Bone marrow (tissue), 2 donors: ENCODE measurements at places on chromosomes 3 and 15.

- DNase-seq: no peak
Measured at GRCh38 chr3:4711680-4711992, 218.5 kb downstream of the ITPR1 start.

DNA sequence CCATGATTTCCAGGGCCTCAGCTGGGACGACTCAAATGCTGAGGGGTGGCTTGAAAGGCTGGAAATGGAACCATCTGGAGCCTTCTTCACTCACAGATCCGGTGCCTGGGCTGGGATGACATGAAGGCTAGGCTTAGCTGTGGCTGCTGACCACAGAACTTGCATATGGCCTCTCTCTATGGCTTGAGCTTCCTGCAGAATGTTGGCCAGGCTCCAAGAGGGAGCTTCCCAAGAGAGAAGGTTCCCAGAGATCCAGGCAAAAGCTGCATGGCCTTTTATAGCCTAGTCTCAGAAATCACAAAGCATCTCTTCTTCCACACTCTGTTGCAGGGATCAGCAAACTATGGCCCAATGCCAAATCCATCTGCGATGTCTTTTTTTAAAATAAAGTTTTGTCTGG lies 44.8 kb downstream of the GATM start:
- DNase-seq: no peak

- no peak for DNase-seq
Measured at GRCh38 chr3:44104668-44105321, 136.9 kb upstream of the TOPAZ1 start.

DNA sequence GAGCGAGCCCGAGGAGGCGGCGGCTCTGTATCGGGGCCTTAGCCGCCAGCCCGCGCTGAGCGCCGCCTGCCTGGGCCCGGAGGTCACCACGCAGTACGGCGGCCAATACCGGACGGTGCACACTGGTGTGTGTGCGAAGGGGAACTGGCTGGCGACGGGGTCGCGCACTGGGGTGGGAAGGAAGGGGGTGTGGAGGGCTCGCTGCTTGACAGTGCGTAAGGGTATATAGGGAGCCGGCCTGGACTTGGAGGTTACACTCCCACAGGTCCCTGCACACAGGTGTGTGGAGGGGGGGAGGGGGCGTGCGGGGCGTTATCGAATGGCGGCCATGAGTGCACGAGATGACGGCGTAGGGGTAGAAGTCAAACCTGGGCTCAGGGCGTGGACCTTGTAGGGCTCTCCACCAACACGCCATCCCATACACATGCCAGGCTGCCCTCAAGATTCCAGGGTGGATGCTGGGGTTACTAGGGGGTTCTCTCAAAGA lies 389 bp downstream of the APEH start:
- no peak for DNase-seq

- DNase-seq: no peak
Measured at GRCh38 chr15:41969851-41970431, 2.4 kb downstream of the EHD4 start.

GRCh38 chr3:187518616-187519015 lies 150.4 kb downstream of the RTP4 start:
- DNase-seq: no peak

- DNase-seq: no peak
Measured at GRCh38 chr3:17518189-17519059, 224.0 kb downstream of the TBC1D5 start.

- DNase-seq: no peak
Measured at GRCh38 chr15:90711418-90711824, 5.7 kb upstream of the BLM start.

DNA sequence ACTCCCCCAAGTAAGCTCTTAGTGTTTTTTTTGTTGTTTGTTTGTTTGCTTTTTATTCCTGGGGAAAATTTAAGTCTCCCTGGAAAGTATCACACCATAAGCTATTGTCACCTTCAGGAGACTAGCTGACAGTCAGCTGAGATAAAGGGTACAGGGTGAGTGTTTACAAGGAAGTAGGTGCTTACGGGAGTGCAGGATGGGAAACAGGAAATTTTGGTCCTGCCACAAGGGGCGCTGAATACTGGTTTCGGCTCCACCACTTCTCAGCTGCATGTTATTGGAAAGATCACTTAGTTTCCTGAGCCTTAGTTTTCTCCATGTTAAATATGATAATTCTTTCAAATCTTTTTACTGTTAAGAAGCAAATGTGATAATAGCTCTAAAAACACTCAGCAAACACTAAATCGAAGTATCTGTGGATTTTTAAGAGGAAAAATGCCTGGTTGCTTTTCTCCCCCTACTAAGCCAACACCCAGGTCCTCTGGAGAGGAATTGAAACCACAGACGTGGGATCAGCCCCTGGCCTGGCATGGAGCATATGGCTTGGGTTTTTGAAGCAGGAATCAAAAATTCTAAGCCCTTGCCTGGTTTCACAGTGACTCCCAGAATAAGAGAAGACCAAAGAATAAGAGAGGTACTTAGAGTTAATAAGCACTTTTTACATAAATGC lies 90.7 kb downstream of the SCN11A start:
- no peak for DNase-seq

- DNase-seq: no peak
Measured at GRCh38 chr3:280681-281080, 84.1 kb downstream of the CHL1 start.

DNA sequence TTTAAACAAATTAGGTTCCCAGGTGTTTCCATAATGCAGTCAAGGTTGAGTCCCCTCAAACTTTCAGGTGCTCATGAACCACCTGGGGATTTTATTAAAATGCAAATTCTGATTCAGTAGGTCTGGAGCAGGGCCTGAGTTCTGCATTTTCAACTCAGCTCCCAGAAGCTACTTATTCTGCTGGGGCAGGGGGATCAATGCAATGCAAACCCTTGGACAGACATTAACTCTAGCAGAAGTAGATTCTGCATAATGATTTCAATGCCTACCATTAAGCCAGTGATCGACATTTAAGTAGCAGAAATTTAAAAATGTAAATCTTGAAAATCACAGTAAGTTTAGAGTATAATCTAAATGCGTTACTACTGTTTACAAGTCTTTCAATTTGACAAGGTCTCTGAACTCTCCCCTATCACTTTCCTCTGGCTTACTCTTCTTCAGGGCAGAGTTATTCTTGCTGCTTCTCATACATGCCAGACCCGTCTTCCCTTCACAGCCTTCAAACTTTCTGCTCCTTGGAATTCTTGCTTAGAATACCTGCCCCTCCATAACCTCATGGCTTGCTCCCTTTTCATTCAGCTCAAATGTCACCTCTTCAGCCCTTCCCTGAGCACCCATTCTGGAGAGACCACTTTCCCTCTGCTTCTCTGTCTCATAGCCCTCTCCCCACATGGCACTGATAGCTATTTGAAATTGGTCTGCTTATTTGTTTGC lies 19.3 kb upstream of the DPPA4 start:
- DNase-seq: no peak

DNA sequence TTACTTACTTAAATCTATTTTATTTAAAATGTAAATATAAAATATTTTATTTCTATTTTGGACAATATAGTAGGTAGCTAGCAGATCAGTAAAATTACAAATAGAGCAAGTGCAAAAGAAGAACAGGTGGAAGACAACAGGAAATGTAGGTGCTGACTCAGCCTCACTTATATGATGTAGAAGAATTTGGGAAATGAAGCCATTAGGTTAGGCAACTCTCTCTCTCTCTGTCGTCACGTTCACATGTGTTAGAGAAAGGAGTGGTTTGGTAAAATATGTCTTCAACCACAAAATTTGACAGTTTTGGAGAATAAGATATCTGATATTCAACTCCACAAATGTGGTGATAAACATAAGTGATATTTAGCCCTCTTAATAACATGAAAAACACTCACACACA lies 532.5 kb upstream of the KCNMB2 start:
- no peak for DNase-seq

- DNase-seq: no peak
Measured at GRCh38 chr15:64842096-64842939, 603 bp downstream of the PLEKHO2 start.

DNA sequence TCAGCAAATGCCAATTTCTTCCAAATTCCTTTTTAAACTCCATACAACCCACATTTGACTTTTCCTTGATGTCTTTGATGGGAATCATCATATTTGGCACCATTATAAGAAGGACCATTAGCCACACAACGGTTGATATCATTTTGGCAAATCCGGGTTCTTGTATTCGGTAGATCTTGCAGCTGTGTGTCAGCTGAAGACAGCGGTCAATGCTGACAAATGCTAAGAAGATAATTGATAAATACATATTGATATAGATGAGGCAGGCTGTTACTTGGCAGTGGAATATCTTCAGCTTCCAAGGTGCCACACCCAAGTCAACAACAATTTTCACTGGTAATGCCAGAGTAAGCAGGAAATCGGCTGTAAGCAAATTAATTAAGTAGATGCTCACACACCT lies 4.2 kb downstream of the GPR171 start:
- DNase-seq: no peak

DNA sequence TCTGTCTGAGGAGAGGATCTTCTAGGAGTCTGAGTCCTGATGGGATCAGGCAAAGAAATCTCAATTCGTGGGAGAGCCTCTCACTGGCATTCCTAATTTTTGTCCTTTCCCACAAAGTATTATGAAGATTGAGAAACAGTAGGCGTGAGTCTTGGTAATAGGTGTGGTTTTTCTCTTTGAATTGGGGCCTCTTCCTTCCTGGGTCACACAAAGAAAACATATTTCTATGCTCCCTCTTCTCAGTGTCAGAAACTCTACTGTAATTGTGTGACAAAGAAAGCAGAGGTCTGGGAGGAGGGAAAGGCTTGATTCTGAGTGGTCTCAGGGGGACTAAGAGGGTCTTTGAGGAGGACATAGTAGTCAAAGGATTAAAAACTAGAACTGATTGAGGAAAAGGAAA lies 6.0 kb downstream of the GABRR3 start:
- no peak for DNase-seq
